ENCODE measurements at places on chromosomes 3 and 15.

DNA sequence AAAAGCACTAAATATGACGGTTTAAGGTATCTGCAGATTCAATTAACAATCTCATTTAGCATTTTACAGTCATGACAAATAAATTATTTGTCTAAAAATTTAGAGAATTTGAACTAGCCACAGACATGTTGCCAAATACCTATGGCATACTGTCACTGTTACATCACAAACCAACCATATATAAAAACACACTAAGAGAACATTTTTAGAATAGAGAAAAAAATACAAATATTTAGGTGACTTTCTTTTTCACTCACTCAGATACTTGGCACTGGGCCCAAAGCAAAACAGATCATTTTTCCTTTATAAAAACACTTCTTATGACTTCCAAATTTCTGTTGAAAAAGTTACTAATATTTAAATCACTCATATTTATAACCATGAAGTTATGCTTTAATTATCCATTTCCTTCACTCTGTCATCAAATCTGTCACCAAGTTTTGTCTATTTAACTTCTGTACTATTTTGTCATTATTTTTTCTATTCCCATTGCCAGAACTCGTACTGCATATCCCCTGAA is 644.7 kb downstream of the OTOL1 start:
- DNase-seq = no peak

DNA sequence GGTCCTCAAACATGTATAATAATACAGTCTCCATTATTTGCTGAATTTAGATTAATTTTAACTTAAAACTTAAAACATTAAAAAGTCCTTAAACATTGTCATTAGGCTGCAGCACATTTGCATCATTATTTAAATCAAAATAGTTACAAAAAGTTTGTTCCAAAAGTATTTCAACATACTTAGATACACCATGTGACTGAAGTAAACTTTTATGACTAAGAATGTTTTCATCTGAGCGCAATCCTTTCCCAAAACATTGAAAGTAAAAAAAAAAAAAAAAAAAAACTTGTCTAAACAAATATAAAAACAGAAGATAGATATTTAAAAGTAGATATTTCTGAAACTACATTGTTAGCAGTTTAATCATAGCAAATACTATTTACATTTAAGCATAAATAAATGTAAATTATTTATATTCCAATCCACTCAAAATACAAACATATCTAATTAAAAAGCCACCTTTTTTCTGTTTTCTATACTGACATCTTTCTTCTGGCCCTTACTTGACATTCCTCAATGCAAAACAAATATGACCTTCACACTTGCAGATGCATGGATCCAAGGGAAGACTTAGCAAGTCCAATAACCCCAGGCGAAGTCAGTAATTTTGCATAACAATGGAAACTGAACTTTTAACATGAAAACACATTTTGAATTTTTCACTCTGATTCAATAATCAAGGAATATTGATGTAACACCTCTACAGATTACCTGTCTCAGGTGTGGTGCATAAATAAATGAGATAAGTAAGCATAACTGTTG is 10.3 kb downstream of the FAM227B start:
- DNase-seq = no peak

DNA sequence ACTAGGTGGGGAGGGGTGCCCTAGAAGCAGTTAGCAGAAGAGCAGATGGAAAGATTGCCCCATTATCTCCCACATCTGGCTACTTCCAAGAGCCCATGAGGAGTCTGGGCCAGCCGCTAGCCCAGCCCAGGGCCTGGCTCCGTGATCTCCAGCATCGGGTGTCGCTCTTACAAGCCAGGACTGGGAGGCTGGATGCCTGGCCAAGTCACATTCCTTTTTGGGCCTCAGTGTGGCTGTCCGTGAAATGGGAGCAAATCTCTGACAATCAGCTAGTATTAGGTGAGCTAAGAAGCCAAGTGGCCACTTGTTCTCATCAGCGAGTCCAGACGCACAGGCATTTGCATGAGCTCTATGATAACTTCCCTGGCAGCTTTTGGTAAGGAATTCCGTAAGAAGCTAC is 23.3 kb upstream of the DOCK3 start:
- no peak for DNase-seq

DNA sequence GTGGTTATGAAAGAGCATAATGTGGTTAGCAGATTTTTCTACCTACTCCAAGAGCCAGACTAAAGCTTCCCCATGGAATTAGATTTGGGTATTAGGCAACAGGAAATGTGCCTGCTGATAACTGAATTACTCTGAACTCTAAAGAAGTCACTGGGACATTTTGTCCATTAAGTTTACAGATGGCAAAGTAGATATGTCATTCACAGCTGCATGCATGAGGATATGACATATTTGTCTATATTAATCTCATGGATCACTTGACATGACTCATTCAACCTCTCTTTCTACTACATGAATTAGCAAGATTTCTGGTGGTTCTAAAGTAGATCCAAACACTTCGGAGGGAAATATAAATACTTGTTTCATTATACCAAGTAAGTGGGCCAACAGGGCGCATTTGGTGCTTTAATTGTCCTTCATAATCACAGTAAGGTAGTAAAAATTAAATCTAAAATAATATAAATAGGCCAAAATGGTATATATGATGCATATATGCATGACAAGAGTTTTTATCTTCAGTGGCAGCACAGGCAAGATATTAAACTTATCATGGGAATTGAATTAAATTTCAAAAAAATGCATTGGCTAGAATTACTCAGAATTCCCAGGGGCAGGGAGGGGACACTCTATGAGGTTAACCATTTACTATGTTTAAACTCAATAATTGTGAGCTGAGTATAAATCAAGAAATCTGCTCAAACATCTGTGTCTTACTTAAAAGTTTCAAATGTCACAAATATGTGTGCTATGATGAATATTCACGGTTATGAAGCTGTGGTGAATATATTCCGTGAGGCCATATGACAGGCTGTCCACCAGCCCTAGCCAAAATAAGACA is 365.3 kb upstream of the KCNMB2 start:
- DNase-seq = no peak

- DNase-seq = no peak
Observed at GRCh38 chr3:87305517-87305916, 29.1 kb upstream of the POU1F1 start.

GRCh38 chr3:72092778-72093177 is 307.8 kb upstream of the PROK2 start:
- DNase-seq = no peak

DNA sequence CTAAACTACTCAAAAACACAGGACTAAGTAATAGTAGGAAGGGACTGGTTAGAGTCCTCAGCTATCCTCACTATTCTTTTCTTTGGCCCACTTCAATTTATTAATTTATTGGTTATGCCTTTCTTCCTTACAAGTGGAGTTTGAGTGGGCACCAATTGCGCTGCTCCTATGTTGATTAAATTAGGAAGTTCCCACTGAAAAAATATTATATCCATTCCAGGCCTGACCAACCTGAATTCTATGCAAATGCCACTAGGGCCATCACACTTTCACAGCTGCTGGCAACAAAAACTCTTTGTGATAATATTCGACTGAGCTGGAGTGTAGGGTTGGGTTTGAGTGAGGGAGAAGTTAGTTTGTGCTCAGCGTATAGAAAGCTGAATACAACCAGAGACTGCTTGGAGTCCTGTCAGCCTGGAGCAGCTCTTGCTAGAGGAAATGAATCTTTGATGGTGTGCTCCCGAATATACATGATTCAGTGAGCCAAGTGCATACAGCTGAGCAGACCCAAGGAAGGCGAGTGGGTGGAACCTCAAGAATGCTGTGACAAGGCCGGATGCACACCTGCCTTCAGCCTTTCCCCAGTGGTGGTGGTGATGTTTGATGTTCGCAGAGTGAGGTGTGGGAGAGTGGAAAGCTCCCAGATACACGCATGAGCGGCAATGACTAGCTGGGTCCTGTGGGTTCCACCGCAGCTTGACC is 1.5 kb downstream of the ARHGEF3 start:
- peak; percentile 33 for DNase-seq

- no peak for DNase-seq
Observed at GRCh38 chr3:172038798-172039435, 461 bp upstream of the FNDC3B start.

DNA sequence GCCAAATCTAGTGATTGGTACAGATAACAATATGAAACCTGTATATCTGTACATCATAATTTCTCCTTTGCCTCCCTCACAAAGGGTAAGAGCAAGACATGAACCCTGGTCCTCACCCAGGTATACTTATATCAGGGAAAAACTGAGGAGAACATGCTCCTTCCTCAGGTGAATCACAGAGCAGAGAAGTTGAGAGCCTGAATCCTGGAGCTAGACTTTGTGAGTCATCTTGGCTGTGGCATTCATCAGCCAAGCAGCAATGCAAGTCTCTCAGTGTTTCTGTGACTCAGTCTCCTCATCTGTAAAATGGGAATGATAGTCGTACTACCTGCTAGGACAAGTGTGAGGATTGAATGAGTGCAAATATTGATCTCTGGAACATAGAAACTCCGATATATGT is 165.7 kb upstream of the ADAMTS9 start:
- DNase-seq = no peak

GRCh38 chr15:65096481-65097385 is 18.3 kb downstream of the UBAP1L start:
- DNase-seq = no peak

DNA sequence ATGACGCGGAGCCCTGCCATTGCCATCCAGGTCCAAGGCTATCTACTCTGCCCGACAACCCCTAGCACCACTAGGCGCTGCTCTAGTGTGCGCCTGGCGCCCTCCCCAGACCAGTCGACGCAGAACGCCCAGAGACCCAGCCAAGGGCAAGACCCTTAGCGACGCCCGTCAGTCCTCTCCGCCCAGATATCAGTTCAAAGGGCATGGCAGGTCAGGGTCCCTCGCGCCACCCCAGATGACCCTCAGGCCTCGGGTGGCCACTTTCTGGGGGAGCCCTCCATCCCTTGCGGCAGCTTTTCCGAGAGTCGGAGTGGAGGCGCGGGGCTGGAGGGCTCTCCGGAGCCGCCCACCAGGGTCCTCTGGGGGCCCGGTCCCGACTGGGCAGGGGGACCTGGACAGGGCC is 371 bp upstream of the CLSTN2 start:
- peak; percentile 31 for DNase-seq
